NCI-H774 (cell line): ENCODE measurements at places on chromosomes 7 and 10.

DNA sequence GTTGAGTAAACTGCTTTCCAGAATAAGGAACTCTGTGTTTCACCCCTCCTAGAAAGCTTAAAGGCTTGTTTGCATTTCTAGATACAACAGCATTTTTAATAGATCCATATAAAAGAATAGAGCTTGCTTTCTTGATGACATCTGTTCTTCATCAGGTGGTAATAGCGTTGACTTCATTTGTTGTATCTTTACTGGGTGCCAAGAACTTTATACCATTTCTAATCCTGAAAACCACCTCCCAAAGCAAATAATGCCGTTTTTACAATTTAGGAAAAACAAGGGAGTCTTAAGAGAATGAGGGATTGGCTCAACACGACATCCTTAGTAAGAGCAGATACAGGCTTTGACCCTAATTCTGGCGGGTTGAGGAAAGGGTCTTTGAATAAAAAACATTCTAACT is 993.4 kb downstream of the TYW1 start:
- DNase-seq: no peak

DNA sequence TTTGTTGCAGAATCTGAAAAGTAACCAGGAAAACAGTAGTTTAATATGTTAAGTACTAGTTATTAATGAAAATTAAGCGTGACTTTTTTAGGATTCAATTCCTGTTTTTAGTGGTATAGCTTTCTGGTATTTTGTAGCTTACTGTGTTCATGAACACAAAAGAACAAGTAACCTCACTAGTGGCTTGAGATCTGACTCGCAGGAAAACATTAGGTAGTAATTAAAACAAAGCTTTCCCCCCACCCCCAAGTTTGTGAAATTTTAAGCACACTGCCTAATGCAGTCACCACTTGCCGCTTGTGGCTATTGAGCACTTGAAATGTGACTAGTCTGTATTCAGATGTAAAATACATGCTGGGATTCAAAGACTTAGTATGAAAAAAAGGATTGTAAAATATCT is 102.5 kb upstream of the RPA3 start:
- DNase-seq: no peak

- DNase-seq: no peak
Observed at GRCh38 chr10:10589540-10590303, 427.9 kb upstream of the CELF2 start.

DNA sequence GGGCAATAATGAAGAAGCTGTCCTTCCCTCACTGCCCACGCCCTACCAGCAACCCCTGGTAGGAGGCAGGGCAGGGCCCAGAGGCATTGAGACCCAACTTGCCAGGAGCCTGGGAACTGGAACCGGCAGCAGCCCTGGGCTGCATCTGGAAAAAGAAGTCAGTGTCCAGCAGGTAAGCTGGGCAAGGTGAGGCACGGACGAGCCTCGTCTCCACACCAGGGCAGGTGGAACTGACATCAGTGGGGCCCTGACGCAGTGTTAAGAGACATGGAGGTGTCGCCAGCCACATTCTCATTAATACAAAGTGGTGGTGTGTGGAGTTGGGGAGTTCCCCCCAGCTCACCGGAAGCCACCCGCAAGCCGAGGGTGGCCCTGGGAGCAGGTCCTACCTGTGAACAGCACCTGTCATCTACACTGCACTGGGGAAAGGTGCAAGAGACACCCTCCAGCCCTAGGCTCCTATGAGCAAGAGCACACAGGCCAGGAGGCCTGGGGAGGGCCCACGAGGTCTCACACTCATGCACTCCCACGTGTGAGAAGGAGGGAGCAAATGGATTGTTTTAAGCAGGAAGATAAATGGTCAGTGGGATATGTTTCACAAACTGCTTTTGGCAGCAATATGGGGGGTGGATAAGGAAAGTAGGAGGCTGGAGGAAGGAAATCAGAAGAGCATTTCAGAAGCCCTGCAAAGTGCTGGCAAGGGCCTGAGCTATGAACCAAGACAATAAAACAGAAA is 53.6 kb downstream of the COBL start:
- DNase-seq: no peak

DNA sequence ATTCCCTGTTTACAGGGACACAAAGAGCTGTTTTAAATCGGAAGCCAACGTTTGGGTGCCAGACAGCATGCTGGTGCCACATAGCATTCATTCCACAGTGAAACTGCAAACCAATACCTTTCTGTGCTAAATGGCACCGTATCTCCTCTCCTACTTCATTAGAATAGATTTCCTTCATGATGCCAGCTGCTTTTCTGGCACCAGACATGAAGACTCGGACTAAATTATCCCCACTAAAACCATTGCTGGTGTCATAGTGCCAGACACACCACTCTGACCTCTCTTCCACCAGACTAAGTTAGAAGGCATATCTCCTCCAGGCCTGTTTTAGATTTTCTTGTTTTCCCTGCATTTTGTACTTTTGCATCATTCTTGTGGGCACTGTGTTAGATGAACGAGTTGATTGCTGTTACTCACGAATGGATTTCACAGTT is 155.1 kb downstream of the ETV1 start:
- no peak for DNase-seq

DNA sequence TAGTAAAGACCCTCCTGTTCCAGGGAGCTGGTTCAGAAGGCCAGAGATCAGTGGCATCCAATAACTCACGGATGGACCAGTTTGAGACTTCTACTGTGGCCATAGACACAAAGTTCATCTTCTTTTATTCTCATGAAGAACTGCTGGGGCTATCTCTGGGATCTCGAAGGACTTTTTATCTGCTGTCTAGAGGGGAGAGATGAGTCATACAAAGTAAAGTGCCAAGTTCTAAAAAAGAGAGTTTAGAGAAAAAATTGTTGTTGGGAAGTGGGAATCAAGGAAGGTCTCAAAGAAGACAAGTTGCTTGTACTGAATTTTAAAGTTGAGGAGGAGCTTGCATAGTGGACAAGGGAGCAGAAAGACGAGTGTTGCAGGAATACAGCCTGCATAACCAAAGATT is 8.0 kb upstream of the FAM221A start:
- no peak for DNase-seq

DNA sequence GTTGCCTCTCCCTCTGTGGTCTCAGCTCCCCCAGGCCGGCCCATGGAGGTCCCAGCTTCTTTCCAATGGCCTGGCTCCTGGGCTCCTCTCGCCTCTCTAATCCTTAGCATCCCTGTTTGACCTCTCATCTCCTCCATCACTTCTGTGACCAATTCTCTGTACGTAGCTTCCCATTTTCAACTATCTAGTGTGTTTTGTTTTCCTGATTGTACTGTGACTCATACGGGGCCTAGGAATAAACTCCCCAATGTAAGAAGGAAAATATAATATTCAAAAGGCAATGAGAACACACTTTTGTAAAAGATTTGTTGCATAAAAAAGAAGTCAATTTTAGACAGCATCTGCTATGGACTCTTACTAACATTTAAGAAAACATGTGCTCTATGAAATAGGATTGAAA is 90.3 kb downstream of the MKX start:
- no peak for DNase-seq

- DNase-seq: no peak
Observed at GRCh38 chr7:82674268-82674667, 230.7 kb upstream of the CACNA2D1 start.

DNA sequence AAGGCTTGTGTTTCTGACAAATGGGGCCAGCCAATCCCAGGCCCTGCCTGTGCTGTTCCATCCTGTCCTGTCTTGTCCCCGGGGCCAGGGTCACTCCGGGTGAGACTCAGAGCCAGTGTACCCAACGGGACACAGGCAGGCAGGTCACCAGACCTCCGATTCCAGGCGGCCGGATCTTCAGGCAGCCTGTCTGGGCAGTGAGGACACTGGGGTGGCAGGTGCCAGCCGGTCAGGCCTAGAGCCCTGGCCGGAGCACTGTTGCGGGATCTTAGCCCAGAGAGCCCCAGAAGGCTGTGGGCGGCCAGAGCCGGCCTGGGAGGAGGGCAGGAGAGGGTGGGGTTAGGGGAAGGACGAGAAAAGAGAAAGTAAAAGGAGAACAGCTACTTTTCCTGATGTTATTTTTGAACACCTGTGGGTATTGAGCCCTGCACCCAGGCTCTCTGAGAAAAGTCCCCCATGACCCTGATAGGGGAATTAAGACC is 134.3 kb upstream of the TNRC18 start:
- no peak for DNase-seq

GRCh38 chr7:152887191-152887590 is 127.6 kb downstream of the ACTR3B start:
- DNase-seq: no peak
